ENCODE measurements at places on chromosomes 16 and 17. TPM values are rescaled to one million over a fixed set of nuclear protein-coding genes. Genes with fewer than 3 reads are reported as not detected.

HOXB2 gene
- total RNA-seq, result 11.2 TPM

AATF gene
- 22.3 TPM for total RNA-seq

HSD3B7 gene
- total RNA-seq, result 52.1 TPM

BAHCC1 gene
- total RNA-seq, result 16.3 TPM

SEPTIN1 gene
- total RNA-seq, result 0.32 TPM

CLDN9 gene
- not detected for total RNA-seq

C16orf86 gene
- 12.5 TPM for total RNA-seq

TBX2 gene
- total RNA-seq, result 2.3 TPM

SLC16A5 gene
- total RNA-seq, result 28.1 TPM

SLC13A2 gene
- not detected for total RNA-seq

C17orf78 gene
- not detected for total RNA-seq
